ENCODE measurements at places on chromosomes 5 and 9.
A peak's percentile ranks its signal among the peaks of the same experiment; 100 is the strongest.

- no peak for DNase-seq
These were observed 24.8 kb upstream of the TERT start for GRCh38 chr5:1319436-1320256.

GRCh38 chr9:94014920-94015319 lies 59.8 kb upstream of the BARX1 start:
- DNase-seq = no peak

DNA sequence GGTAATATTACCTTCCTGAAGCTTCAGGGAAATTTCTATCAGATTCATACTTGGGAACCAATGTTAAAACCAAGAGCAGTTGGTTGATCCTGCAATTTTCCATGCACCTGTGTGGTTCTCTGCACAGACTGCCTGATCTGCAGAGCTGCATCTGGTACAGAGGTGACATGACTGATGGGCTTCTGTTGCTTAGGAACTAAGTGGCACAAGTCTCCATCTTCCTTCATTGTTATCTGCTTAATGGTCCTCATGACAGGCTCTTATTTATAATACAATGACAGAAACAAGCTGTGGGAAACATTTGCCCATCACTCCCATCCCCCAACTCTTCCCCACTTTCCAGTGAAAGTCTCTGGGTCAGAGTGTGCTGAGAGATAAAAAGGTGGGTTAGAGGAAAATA lies 799.1 kb downstream of the TAF11L14 start:
- peak; percentile 6 for DNase-seq

DNA sequence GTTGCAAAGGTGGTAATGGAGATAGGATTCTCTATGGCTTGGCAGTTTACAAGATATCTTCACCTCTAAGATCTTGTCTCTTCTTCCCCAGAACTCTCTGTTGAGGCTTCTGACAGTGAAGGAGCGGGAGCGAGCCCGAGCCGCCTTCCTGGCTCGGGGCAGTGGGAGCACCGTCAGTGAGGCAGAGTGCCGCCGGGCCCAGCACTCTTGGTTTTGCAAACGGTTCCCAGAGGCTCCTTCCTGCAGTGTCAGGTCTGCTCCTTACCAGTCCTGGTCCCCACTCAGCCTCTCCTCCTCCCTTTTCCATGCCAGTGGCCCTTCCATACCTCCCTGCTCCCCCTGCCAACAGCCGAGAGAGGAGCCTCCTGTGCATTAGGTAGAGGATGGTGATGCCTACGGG lies 12.6 kb upstream of the DNAJB5 start:
- no peak for DNase-seq

- DNase-seq = no peak
These were observed 47.4 kb downstream of the SLC28A3 start for GRCh38 chr9:84293001-84293798.

DNA sequence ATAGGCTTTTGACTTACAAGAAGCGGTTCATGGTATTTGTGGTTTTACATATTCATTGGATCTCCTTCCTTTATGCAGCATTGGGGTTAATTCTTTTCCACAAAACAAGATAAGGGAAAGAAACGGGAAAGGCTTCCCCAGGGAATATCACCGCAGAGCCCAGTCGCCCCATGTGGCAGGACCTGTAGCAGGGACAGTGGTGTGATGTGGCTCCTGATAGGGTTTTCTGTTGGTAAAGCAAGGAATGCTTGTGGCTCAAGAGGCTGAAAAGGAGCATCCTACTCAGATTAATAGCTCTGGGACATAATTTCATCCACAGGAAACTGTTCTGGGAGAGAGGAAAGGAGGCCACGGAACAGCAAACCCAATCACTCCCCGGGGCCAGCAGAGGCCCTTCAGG lies 699.9 kb downstream of the MTRR start:
- no peak for DNase-seq

DNA sequence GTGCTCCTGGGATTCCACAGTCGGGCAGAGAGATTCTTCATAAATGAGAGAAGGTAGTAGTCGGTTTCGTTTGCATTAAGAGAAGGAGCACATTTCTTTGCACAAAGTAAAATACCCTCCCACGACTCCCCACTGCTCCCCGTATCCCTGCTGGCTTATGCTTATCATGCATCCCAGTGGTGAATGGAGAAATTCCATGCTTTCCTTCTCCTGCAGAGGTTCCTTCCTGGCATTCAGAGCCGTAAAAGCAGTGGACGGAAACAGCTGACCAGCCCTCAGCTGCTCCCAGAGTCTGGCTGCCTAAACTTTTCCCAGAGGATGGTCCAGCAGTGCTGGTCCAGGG lies 93.1 kb downstream of the C9orf152 start:
- DNase-seq = no peak

GRCh38 chr5:126514131-126514557 lies 80.9 kb downstream of the ALDH7A1 start:
- no peak for DNase-seq

GRCh38 chr9:112094948-112095681 lies 80.0 kb downstream of the SUSD1 start:
- no peak for DNase-seq

DNA sequence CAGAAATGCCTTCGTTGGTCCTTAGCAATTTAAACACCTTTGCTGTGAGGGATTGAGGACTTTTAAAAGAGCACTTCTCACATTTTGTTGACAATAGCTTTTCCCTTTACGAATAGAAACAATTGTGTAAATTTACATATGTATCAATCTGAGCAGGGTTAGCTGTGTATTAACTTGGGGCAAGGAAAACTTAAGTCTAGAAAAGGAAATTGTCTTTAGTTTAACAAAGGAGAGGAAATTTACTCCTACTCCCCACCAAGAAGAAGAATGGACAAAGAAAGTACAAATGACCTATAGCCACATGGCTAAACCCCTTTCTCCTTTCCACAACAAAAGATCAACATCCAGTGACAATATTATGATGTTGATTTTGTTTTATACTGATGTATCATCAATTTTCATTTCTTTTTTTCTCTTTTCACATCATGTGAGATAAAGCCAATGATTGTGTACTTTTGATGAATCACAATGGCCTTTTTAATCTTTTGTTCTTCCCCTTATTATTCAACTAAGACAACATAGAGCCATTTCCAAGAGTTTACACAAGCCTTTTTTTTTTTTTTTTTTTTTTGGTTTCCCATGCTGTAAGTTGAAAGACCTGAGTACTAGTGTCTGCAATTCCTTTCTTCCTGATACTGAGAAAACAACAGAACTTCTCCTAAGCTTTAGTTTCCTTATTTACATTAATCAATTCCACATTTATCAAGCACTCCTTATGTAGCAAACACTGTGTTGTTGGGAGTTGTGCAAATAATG lies 19.0 kb downstream of the FOXB2 start:
- DNase-seq = no peak

DNA sequence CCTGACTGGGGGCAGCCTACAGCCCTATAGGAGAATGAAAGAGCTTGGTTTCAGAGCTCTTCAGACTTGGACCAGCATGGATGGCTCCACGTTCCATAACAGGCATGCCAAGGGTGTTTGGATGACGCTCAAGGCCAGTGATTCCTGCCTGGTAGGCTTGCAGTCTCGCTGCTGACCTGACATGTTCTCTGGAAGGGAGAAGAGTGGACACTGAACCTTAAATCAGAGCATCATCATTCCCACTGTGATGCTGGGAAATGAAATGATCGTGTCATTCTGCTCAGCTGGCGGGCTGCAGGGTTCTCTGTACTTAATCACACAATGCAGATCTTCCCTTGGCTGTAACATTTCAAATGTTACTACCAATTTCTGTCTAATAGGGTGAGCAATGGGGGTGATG lies 57.0 kb downstream of the CFAP90 start:
- no peak for DNase-seq

DNA sequence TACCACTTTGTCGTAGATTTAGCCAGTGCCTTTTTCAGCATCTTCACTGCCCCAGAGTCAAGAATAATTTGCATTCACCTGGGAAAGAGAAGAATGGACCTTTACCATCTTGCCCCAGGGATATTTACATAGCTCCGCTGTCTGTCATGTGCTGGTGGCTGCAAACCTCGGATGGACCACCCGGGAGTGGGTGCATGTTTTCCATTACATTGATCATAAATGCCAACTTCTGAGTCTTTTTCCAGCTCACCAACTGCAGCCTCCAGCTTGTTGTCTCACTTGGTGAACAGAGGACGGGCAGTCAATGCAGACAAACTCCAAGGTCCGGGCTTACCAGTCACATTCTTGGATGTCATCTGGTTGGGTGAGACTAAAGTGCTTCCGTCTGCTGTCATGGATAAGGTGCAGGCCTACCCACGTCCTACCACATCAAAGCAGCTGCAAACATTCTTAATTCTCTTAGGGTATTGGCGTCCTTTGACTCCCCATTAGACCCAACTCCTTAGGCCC lies 155.8 kb upstream of the APC start:
- no peak for DNase-seq

GRCh38 chr5:1831677-1832313 lies 30.6 kb downstream of the NDUFS6 start:
- peak; percentile 17 for DNase-seq

- DNase-seq = peak; percentile 29
These were observed 1.3 kb downstream of the NIPBL start for GRCh38 chr5:36877667-36878391.

DNA sequence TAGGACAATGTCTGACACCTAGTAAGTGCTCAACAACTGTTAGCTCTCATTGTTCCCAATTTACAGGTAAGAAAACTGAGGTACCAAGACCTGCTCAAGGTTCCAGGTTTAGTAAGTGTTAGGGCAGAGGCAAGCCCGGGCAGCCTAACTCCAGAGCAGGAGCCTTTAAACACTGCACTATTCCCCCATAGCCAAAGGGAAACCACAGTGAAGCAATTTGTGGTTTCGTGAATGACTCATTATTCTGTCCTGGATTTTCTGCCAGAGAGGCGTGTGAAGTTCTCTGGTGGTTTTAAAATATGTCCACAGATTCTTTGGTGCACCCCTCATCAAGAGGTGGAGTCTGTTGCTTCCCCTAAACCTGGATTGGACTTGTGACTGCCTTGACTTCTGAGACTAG lies 1.0 kb upstream of the MCC start:
- DNase-seq = no peak

DNA sequence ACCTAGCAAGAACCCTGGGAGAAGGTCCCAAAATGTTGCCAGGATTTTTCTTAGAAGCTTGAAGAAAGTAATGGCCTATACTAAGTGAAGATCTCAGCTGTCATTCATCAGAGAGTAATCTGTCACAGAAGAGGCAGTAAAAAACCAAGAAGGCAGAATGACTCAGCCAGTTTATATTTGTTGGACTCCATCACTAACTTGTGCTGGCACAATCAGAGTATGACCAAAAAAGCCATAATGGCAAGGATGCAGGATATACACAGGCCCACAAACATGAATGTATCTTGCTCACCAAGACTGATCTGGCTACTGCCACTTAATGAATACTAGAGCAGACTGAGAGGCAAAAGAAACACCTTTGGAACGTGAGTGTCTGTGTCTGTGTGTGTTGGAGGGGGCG lies 104.0 kb upstream of the POU5F2 start:
- no peak for DNase-seq

DNA sequence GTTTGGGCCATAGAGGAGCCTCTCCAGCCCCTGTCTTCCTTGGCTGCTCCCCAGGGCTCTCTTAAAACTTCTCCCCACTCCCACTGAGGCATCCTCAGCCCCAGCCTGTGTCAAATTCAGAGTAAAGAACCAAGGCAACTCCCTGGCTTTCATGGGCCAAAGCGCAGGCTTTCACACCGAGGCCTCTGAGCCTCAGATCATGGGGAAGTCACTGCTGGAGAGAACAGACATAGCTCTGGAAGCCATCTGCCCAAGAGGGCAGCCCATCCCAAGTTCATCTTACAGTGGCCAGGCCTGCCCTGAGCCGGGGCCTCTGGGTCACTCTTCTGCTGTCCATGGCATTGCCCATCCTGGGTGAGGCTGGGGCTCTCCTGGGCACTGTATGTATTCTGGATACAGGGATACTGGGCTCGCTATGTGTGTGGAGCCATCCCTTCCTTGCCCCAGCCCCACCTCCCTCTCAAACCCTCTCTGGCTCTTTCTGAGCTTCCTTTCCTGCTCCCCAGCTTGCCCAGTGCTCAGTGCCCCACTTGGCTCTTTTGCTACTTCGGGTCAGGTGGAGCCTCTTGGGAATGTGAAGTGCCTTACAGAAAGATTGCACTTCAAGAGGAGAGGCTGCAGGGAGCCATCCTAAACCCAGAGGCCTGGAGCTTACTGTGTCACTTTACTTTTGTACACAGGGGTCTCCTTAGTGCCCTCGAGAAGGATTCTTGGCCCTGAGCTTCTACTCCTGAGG lies 33.0 kb downstream of the TGFBI start:
- no peak for DNase-seq

DNA sequence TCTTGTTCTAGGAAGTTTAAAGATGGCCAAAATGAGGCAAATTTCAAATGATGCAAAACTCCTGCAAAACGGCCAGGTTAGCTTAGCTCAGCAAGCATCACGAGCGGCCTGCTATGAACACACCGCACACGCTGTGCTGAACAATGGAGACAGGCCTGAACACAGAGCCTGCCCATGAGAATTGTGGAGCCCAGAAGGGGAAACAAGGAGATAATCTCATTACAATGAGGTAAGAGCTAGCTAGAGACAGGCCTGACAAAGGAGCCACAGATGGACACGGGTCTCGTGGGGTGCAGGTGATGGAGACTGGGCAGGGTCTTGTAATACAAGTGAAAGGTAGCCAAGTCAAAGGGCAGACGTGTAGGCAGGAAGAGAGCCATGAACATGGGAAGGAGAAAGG lies 50.2 kb downstream of the PSMB7 start:
- no peak for DNase-seq

DNA sequence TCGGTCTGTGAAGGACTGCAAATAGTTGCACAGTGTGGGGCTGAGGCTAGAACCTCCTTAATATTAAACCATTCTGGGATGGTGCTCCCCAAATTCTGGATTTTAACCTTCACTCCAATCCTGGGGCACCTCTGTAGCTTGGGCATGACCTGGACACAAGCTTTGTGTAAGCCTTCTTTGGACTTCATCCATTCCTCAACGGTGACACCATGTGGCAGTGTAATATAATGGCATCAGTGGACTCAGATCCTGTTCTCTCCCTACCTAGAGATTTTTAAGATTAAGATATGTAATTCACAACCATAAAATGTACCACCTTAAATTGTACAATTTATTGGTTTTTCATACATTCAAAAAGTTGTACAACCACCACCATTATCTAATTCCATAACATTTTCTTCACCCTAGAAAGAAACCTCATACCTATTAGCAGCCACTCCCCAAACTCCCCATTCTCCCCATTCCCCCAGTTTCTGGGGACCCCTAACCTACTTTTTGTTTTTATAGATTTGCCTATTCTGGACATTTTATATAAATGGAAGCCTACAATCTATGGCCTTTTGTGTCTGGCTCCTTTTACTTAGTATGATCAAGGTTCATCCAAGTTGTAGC lies 4.8 kb upstream of the PLGRKT start:
- peak; percentile 43 for DNase-seq

DNA sequence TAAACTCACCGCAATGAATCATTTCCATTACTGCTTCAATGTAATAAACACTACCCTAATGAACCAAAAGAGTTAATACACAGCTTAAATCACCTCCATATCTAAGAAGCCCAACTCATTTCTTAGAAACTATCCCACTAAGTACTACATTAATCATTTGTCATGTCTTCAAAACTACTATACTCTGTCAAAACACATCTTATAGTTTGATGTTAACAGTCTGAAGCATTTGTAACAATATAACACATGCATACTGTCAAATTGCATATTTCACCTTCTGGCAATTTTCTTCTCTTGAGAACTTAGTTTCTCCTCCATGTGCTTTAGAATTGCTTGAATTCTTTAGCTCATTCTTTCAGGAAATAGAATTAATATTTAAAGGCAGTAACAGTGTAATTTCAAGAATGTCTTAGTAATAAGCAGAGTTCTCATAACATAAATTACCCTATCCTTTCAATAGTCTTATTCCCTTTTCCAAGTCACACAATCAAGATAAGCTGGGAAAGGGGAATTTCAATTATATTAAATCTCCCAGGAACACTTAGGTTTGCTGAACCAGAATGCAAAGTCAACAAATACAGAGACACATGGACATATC lies 199.7 kb downstream of the ATPSCKMT start:
- DNase-seq = no peak

Measured in NCI-H2171 (cell line).